Urothelium cell line (cell line): ENCODE measurements at places on chromosomes 16 and 17.
A peak's percentile ranks its signal among the peaks of the same experiment; 100 is the strongest.

DNA sequence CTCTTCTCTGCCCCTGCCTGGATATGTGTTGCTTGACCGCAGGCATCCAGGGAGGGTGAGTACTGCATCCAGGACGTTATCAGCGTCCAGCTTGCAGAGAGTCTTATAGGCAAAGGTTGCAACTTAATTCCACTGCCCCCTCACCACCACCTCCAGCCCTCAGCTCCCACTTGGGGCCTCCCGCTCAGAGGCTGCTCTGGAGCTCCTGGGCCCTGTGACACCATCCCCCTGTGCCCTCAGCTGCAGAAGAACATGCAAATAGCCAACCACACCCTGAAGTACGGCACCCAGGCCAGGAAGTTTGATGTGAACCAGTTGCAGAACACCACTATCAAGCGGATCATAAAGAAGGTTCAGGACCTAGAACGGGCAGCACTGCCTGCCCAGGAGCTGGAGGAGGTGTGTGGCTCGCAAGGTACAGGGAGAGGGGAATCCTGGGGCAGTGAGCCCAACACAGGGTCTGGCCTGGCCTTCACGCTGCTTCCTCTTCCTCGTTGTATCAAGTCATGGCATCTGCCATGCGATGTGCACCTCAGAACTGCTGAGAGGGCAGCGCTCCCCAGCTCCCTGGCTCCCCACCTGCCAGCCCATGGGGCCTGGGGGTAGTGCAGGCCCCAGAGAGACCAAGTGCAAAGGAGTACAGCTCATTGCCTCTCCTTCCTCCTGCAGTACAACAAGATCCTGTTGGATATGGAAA is 9.6 kb downstream of the ACE start:
- DNase-seq = no peak

DNA sequence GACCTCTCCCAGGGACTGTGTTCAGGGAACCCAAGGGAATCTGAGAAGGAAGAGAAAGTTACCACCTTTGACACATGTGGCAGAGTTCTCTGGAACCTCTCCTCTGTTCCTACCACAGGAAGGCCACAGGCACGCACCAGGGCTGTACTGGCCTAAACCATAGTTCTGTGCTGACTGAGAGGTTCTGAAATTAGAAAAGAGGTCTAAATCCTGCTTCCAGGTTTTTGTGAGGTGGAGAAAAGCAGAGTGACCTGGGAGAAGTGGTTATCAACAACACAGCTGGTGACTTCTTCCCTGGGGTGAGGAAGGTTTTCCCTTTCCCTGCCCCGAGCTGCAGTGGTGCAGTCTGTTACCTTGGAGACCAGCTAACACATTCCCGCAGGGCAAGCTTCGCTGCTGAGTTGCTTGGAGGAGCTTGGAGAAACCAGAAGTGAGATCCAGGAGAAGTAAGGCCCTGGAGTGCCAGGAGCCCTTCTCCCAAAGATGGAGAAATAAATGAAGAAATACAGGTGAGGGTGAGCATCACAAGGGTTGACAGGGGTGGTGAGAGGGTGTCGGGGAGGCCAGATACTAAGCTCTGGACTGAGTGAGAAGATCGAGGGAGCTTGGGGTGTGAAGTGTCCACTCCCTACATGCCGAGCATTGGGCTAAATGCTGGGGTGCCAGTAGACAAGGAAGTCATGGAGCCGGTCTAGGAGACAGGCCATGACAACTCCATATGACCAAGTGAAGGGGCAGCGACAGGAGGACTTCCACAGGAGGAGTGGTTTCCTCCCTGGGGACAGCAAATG is at the start of gene VWA3A:
TSS of gene VWA3A (plus strand) at position 399 of the 791 bp plus-strand sequence. CDS start at position 496, 97 bp downstream.
- DNase-seq = no peak

DNA sequence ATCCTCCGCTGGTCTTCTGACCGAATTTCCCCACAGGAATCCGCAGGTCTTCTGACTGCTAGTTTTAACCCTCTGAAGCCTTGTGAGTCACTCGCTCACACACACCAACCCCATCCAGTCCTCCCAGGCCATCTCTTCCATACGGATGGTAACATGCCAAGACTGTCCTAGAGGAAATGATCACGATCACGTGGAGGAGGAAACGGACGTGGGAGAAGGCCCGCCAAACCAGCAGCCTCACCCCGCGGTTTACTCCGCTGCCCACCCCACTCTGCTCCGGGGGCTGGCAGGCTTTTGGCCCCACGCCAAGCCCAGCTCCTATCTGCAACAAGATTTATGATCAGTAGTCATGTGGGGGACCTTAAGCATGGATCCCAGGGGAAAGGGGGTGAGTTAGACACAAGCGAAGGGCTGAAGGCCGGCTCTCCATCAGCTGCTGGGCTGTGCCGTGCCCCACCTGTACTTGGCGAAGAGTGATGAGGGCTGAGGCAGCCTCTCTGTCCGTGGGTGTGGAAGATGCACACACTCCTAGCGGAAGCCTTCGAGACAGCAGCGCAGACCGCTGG is 1.5 kb upstream of the FAAP100 start:
- peak; percentile 81 for DNase-seq

GRCh38 chr17:46822388-46822921 is 4.0 kb upstream of the WNT3 start:
- DNase-seq = no peak

- peak; percentile 4 for DNase-seq
Observed at GRCh38 chr17:29412780-29413565, 22.8 kb downstream of the TAOK1 start.

DNA sequence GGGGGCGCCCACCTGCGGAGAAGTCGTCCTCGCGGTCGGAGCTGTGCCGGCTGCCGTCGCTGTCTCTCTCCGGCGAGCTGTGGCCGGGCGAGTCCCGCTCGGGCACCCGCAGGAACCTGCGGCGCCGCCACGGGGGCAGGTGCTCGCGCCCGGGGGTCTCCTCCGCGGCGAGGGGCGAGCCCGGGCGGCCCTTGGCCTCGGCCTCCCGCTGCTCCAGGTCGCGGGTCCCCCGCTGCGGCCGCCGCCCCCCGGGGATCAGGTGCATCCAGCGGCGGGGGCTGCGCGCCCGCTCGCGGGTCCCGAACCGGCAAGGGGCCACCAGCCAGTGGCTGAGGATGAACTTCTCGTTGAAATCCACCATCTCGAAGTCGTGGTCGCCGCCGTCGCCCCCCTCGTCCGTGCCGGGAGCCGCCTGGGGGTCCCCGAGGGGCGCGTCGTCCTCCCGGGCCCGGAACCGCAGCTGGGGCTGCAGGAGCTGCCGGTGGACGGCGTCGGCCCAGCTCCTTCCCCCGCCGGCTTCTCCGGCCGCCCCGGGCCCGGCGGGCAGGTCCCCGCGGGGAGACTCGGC is 41.4 kb upstream of the BHLHA9 start:
- DNase-seq = no peak

GRCh38 chr17:72614871-72615626 is 477.4 kb downstream of the SLC39A11 start:
- DNase-seq = peak; percentile 89

DNA sequence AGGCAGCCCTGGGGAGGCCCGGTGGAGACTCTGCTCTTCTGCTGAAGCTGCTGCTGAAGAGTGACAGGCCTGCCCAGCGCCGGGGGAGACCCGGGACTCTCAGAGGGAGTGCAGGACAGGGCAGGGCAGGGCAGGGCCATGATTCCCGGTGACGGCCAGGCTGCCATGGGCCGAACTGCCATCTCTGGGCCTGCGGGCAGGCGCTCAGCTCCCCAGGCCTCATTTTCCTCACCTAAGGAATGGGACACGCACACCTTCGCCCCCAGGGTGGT is 22.6 kb upstream of the SSTR5 start:
- DNase-seq = no peak

DNA sequence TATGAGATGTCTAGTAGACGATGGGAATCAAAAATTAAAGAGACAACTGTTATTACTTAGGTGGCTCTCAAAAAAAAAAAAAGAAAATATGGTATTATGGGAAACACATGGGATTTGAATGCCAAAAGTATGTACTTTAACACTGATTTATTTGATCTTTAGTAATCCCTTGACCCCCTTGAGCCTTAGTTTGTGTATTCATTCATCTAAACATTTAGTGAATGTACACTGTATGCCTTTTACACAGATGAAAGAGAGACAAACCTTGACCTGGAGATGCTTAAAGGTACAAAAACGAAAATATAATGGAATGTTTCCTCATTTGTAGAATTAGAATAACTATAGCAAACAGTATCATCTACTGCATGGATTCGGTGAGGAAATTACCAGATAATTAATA is 38.6 kb upstream of the NETO2 start:
- DNase-seq = no peak

GRCh38 chr16:22664132-22664531 is 149.8 kb upstream of the HS3ST2 start:
- DNase-seq = no peak

- no peak for DNase-seq
Observed at GRCh38 chr17:74380959-74381808, 13.9 kb downstream of the GPR142 start.

GRCh38 chr17:46270032-46270431 is 24.9 kb upstream of the LRRC37A start:
- no peak for DNase-seq

DNA sequence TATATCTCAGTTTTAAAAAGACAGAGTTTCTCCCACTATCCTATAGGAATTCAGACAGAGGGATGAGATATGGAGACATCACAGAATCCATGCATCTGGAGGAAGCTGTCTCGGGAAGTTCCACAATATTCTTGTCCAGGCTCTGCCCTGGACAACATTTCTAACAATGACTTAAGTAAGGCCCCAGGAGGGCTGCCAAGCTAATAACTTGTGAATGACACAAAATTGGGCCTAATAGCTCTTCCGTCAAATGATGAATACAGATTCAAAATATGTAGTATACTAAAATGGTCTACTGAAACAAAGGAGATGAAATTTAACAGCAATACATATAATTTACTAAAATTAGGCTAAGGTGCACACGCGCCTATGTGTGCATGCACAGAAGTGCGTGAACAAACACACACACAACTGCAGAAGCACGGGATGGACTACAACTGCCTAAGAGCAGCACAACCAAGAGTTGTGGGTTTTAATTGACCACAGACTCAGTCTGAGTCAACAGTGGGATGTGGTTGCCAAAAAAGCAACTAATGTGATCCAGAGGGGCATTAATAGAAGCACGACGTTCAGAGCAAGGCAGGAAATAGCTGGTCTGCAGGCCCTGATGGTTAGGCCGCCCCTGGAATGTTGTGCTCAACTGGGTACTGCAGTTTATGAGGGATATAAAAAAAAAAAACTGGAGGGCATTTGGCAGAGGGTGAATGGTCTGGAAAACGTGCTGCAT is 26.3 kb upstream of the HS3ST2 start:
- peak; percentile 81 for DNase-seq

GRCh38 chr16:88636488-88637265 is 1.7 kb upstream of the IL17C start:
- no peak for DNase-seq

DNA sequence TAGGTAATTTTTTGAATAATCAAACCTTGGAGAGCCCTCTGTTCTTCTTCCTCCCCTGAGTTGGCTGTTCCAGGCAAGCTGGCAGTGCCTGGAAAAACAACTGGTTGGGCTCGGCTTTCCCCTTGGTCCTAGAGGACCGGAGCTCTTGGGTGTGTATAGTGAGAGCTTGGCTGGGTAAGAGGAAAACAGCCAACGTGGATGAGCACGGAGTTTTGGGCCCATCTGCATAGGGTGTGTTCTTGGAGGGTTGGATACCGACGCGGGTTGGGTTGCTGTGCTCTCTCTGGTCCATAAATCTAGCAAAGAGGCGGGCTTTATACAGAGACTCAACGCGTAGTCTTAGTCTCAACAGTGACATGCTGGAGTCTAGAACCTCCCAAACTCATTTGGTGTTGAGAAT is 23.2 kb downstream of the ITGB3 start:
- peak; percentile 45 for DNase-seq

GRCh38 chr16:90018652-90019542 is at the start of gene DBNDD1:
DBNDD1 (minus strand) TSS chr16:90019456; CDS start chr16:90019341, 115 bp downstream.
- no peak for DNase-seq

- no peak for DNase-seq
Observed at GRCh38 chr17:32593003-32593402, 106.2 kb downstream of the CDK5R1 start.

- no peak for DNase-seq
Observed at GRCh38 chr16:1919327-1919998, 1.2 kb upstream of the HS3ST6 start.

- no peak for DNase-seq
Observed at GRCh38 chr16:83338941-83339340, 468.8 kb upstream of the HSBP1 start.

DNA sequence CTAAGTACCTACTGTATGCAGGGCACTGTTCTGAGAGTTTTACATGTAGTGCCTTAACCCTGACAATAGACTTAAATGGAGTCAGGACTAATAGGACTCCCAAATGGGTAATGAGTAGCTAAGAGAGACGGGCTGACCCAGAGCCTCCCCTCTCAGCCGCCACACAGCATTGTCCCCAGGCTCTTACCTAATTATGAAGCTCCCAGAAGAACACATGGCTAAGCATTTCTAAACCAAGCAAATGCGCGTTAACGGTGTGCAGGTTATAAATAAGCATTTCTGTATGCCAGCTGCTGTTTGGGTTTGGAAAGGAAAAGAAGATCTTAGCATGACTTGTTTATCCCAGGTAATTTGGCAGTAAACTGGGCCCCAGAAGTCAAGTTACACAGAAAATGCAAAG is 14.3 kb downstream of the KATNIP start:
- DNase-seq = no peak

GRCh38 chr17:82458885-82459424 is 414 bp downstream of the NARF start:
- DNase-seq = no peak

DNA sequence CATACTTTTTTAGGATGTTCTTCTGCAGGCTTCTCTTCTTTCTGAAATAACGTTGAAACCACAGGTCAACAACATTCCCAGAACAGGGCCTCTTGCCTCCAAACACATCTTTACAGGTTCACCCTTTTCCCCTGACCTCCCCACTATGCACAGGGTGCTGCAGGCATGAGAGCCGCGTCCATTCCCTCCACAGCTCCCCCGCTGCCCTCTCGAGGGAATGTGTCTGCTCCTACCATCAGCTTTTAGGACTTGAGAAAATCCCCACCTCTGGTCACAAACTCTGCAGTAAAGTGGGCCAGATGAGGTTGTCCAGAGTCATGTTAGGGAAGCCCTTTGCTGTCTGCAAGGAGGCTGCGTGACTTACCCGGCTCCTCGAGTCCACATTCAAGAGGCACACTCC is 30.5 kb downstream of the DUSP14 start:
- no peak for DNase-seq

GRCh38 chr16:9184354-9184690 is 92.9 kb downstream of the HAPSTR1 start:
- no peak for DNase-seq

GRCh38 chr16:78523212-78523985 is 423.9 kb downstream of the WWOX start:
- no peak for DNase-seq
